ENCODE measurements at places on chromosomes 5 and 9. TPM values are rescaled to one million over a fixed set of nuclear protein-coding genes. Genes with fewer than 3 reads are reported as not detected.

Gene PCDHGB6
- 2.3 TPM for total RNA-seq

Gene GFRA3
- not detected for total RNA-seq

GRCh38 chr9:135448663-135449100 is 30.9 kb upstream of the PPP1R26 start:
- no peak for DNase-seq

Gene PIP5KL1
- total RNA-seq = 0.40 TPM

Gene FAM169A
- 3.4 TPM for total RNA-seq

Gene ORM2
- total RNA-seq = 4,103 TPM

- DNase-seq = no peak
Observed at GRCh38 chr5:5932824-5933223, 445.5 kb downstream of the MED10 start.

GRCh38 chr5:112418659-112419163 is 366 bp downstream of the EPB41L4A start:
- DNase-seq = no peak

Gene TRPM3
- total RNA-seq = 0.38 TPM

Gene TICAM2
- 2.1 TPM for total RNA-seq

Gene ZNF608
- 5.0 TPM for total RNA-seq

Gene ZFP2
- 0.63 TPM for total RNA-seq

DNA sequence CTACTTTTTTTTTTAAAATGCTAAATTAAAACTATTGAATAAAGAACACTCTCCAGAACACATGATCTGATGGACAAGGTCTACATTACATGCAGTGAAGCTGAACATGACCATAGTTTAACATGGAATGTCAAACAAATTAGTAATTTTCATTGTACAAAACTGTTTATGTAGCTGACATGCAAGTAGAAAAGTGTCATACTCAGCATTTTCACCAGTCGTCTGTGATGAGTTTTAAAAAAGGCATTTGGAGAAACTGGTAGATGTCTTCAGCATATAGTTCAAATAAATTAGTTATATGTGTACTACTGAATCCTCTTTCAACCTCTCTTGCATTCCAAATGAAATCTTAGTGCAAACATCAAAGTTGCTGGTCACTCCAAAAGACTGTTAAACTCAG is 301.9 kb downstream of the FER start:
- DNase-seq = no peak

DNA sequence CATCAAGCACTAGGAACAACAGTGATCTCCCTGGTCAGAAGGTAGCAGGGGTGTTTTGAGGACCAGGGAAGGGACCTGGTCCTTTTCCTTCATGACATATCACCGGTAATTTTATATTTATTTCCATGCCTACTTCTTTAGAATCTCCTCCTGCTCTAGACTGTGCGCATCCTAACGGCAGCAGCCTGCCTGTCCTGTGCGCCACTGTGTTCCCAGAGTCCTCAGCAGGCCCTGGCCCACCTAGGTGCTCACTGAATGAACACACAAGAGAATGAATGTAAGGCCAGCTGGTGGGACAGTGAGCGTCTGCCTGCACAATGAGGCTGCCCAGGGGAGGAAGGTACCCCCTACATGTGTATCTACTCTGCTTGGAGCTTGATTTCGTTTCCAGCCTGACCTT is 51.5 kb downstream of the C5orf15 start:
- no peak for DNase-seq

Gene IFNK
- not detected for total RNA-seq

DNA sequence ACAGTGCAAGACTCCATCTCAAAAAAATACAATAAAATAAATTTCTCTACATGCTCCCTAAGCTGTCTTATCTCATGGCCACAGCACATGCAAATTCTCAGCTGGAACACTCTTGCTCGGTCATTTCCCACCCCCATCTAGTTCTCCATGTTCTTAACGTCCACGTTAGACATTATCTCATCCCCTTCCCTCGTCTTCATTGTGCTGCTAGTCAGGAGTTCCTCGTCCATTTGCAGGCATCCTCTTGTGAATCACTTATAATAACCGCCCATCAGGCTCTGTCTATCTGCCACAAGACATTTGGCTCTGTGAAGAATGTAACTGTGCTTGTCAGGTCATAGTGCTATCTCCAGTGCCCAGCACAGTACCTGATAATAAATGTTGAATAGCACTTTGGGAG is 32.9 kb upstream of the GOLGA1 start:
- DNase-seq = no peak

Gene PCDHA4
- total RNA-seq = 0.05 TPM

DNA sequence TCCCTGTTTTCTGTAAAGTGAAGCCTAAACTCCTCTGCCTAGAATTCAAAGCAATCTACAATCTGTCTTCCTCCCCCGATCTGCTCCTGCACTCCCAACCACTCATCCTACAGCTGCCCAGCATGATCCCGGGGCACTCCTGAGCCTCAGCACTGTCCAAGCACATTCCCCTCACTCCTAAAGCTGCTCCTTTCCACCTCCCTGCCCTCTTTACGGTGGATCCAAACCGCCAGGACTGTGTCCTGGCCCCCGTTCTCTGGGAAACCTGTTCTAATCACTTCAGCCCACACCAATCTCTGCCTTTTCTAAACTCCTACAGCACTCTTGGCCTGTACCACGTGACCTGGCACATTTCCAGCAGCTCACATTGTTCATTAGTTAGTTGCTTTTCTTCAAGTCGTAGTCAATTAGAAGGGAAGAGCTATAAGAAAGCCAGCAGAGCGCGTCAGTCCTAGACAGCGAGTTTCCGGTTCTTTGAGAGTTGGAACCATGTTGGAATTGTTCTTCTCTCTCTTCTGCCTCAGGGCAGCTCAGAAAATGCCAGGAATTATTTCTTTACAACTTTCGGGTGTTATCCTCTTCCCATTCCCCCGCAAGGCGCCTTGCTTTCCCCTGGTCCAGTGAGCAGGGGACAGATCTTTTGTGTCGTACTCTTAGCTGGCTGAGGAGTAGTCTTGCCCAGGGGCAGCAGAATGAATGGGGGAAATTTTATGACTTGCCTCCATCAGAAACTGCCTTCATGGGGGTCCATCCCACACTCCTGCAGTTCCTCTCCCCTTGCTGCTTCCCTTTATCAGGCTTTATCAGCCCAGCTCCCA is 60.7 kb downstream of the NRG2 start:
- DNase-seq = no peak

Gene PCDHGA11
- 0.68 TPM for total RNA-seq

Gene UIMC1
- total RNA-seq = 10.1 TPM

Gene CLPTM1L
- total RNA-seq = 147 TPM

Gene GDA
- 43.2 TPM for total RNA-seq

DNA sequence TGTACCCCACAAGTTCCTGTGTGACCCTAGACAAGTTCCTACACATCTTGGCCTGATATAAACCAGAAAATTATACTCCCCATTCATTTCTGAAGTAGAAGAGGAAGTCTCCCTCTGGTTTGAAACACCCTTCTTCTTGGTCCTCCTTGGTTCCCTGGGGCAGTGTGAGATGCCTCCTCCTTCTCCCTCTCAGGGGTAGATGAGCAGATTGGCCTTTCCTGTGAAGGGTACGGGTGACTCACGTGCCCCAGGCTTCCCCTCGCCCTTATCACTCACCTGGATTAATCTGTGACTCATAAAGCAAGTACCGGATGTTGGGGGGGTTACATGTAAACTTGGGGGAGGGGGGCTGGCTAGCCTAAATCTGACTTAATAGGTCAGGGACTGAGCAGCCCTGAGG is 11.1 kb upstream of the AQP3 start:
- DNase-seq = no peak

DNA sequence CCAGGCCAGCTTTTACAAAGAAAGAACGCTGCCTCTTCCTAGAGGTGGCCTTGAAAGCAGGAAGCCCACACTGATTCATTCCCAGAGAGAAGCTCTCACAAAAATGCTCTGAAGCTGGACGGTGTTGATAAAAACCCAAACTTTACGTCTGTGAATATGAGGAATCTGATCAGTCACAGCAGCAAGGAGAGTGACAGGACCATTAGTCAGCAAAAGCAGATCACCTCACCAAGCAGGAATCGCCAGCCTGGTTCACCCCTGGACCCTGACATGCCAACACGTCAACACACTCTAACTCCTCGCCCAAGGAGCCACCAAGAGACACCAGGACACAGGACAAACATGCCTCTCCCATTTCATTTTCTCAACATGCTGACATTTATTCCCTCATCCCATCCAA is 70.6 kb upstream of the ZNF622 start:
- no peak for DNase-seq

DNA sequence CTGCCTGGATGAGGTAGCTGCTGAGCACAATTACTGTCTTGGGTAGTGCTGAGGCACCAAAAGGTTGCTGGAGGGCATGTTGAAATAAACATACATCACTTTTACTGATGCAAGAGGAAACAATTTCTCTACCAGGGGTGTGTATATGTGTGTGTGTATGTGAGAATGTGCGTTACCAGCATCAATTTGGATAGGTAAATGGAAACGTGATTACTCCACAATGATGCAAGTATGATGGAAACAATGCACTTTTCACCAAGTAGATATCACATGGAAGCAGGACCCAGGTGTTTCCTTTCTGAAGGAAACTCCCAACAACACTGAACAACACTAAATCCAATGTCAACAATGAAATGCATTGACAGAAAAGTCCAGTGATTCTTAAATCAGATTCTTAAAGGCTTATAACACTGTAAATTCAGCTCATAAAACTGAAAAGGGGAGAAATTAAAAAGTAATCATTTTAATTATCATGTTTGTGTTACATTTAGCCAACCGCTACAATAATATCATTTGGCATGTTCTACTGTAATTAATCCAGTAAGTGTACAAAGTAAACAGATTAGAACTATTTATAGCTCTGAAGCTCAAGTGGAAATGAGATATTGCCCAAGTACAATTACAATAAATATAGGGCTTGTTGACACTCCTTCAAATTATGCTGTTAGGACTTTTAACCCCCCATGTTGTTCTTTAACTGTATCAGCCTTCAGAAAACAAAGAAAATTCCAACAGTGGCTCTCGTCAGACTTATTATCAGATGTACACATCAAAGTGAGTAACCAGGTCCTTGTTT is 25.3 kb downstream of the YIPF5 start:
- DNase-seq = no peak
